ENCODE measurements at places on chromosomes 1 and 21.

- no peak for ATAC-seq
Observed at GRCh38 chr1:205510951-205511330, 6.5 kb downstream of the CDK18 start.

- ATAC-seq, result no peak
Observed at GRCh38 chr1:43446881-43447835, 6.6 kb downstream of the HYI start.

DNA sequence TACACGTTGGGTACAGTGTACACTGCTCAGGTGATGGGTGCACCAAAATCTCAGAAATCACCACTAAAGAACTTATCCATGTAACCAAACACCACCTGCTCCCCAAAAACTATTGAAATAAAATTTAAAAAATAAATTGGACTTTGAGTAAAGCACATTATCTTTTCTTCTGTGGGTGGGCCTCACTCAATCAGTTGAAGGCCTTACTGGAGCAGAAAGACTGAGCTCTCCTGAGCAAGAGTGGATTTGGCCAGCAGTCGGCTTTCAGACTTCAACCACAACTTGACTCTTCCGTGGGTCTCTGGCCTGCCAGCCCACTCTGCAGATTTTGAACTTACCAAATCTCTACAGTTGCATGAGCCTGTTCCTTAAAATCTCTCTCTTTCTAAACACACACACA lies 78.9 kb downstream of the CNIH3 start:
- ATAC-seq, result no peak

GRCh38 chr1:189696297-189696696 lies 781.4 kb downstream of the BRINP3 start:
- ATAC-seq, result no peak

- ATAC-seq, result no peak
Observed at GRCh38 chr1:35270836-35271235, 2.3 kb downstream of the ZMYM4 start.

DNA sequence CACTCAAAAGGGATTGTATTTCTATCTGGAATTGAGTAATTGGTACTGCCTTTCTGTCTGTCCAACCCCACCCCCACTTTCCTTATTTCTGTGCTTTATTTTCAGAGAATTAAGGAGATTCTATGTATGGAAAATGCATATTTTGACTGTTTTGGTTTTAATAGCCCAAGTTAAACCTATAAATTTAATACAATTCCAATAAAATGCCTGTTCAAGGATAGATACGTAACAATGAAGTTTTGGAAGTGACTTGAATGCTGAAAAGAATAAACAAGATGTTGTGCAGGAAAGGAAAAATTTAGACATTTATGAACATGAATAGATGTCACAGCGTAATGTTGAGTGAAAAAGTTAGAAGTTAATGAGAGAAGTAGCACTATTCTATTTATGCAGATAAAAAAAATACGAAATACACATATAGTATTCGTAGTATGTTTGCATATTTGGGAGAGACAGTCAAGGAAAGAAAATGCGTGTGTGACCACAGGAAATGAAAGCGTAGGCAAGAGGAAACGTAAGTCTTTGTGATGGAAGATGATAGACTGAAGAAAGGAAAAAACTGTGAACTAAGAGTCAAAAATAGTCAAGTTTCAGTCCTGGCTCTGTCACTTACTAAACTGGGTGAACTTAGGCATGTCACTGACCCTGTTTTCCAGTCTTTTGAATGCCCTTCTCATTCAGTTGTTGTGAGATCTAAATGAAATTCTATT lies 62.1 kb downstream of the MEF2D start:
- ATAC-seq, result peak; percentile 91

DNA sequence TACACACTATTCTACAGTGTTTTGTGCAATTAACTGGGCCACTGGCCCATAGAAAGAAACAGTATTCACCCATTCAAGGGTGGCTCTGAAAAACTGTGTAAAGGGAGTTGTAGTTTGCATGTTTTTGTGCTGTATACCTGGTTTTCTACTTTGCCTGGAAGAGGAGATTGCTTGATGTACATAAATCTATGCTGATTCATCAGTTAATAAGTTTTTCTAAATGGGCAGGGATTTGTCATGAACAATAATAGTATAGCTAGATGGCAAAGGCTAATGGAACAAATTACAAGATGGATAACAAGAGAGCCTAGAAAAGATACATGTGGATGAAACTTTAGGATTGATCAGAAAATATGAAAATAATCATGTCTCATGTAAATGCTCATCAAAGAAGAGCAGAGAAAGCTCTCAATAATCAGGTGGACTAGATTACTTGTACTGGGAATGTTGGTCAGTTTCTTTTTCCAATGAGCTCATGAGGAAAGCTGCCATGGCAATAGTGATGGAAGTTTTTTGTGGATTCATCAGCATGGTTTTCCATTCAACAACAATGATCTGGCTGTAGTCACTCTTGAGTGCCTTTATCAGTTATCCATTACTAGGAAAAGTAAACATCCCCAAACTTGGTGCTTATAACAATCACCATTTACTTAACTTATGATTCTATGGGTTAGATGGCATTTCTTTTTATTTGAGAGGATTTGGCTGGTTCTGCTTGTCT lies 602.8 kb downstream of the BRINP3 start:
- ATAC-seq, result no peak

DNA sequence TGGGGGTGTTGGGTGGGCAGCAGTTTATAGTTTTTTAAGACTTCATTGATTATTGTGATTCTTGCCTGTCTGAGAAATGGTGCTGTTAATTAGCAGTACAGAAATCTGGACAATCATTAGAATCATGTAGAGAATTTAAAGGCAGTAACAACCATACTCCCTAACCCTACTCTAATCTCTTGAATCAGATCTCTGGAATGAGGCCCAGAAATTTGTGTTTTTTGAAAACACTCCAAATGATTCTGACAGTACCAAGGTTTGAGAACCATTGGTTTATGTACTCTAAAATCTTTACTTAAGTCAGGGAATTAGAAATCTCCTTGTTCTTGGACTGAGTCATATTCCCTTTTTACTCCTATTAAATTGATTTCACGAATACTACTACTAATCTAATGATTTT lies 24.0 kb downstream of the FNBP1L start:
- no peak for ATAC-seq

DNA sequence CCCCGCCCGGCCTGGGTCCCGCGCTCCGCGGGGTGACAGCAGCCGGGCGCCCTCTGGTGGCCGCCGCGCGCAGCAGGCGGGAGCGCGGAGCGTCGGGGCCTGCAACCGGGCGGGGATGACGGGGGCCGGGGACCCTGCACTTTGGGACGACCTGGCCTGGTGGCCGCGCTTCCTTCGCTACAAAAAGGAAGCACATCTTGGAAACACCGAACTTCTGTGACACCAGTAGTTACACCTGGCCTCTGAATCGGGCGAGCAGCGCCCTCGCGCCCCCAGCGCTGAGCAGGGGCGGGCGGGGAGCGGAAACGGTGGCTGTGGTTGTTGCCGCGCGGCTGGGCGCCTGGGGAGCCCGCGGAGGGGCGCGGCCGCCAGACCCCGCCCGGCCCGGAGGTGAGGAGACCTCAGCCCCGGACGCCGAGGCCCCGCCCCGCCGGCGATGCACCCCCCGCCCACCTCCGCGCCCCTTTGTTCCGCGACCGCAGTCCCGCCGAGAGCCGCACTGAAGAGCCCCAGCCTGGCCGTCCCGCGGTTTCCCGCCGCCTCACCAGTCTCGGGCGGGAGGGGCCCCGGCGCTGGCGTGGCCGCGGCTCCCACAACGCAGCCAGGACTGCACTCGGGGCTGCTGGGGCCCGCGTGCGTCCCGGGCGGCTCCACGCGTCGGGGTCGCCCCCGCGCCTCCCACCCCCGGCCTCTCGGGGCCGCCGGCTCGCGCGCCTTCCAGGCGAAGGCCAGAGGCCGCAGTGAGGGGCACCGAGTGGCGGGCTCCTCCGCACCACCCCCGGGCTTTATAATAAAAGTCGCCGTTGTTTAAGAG lies 59.3 kb downstream of the H3-3A start:
- peak; percentile 83 for ATAC-seq

DNA sequence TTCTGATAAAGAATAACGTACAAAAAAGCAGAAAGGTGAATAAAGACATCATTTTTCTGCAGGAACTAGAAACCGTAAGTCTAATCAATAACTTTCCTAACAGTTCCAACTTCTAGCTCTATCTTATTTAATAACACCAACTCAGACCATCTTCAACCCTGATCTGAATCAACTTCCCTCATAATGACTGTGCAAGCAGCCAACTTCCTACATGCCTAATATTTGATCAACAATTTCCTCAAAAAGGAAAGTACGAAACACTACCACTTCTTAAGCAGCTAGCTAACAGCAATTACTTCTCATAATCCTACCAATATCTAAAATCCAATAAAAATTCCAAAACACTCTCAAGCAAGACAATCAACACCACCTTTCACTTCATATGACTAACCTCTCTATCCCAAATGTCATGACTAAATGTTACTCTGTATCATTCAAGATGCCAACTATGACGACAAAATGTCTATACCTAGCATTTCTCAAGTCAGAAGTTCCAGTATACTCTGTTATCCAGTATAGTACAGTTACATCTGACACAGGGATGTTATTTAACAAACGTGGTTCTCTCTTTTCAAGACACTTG lies 1.7 kb downstream of the COP1 start:
- ATAC-seq, result peak; percentile 45

All from activated T-helper 17 cell treated with anti-CD3 and anti-CD28 coated beads, Interleukin-2, amount 50 U/mL, for 72 hours (primary cell).